ENCODE measurements at places on chromosomes 1 and 21. TPM values are rescaled to one million over a fixed set of nuclear protein-coding genes. Genes with fewer than 3 reads are reported as not detected.

The HES3 gene
- not detected for total RNA-seq

The GART gene
- total RNA-seq, result 51.3 TPM

The TDRD5 gene
- 0.10 TPM for total RNA-seq

The S100A16 gene
- 81.0 TPM for total RNA-seq

The PM20D1 gene
- total RNA-seq, result 0.67 TPM

The GNG4 gene
- 22.0 TPM for total RNA-seq

The MATN1 gene
- total RNA-seq, result 0.33 TPM

The SYT2 gene
- 5.5 TPM for total RNA-seq

The RYR2 gene
- total RNA-seq, result 10.2 TPM

The OR6K3 gene
- total RNA-seq, result not detected

The UBE2Q1 gene
- 66.5 TPM for total RNA-seq

The GJB5 gene
- not detected for total RNA-seq

The INAVA gene
- 3.9 TPM for total RNA-seq

The CA14 gene
- total RNA-seq, result 3.0 TPM

The CACNA1S gene
- not detected for total RNA-seq

DNA sequence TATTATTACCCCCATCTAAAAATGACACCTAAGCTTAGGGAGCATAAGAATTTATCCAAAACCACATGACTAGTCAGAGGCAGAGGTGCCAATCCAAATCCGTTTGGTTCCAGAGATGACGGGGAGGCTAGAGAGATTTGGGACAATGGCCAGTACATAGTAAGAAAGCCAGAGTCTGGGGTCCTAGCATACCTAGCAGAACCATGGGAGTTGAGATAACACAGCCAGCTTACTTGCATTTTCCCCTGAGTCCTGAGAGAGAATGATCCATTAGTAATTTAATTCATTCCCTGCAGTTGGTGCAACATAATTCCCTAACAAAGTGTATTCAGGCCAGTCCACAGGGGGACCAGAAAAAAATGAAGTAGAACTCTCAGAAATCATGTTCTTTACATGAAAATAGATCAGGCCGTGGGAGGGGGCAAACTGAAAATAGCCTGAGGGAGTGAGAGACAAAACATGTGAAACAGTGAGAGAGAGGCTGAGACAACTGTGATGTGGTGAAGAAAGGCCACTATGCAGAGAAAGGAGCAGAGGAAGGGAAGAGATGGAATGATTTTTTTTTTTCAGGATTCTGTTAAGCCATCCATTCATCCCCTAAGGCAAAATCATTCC is 243.3 kb downstream of the BRINP2 start:
- DNase-seq, result no peak
- H3K27ac ChIP-seq, result no peak overlapping the region
- no peaks in the 10 kb centered on the region for H3K4me1 ChIP-seq
- no peak overlapping the region for H3K4me3 ChIP-seq
- no peaks in the 10 kb centered on the region for H3K36me3 ChIP-seq
- no peaks in the 10 kb centered on the region for H3K27me3 ChIP-seq

- H3K4me1 ChIP-seq, result no peaks in the 10 kb centered on the region
- no peak for DNase-seq
- H3K4me3 ChIP-seq, result no peak overlapping the region
- H3K36me3 ChIP-seq, result no peaks in the 10 kb centered on the region
Observed at GRCh38 chr1:208857465-208857864, 613.3 kb upstream of the PLXNA2 start.

GRCh38 chr1:203296460-203297073 is 8.8 kb upstream of the BTG2 start:
- H3K27ac ChIP-seq, result no peak overlapping the region
- H3K36me3 ChIP-seq, result no peaks in the 10 kb centered on the region
- H3K4me3 ChIP-seq, result no peak overlapping the region
- peaks cover 6% of the 10 kb centered on the region for H3K4me1 ChIP-seq
- DNase-seq, result no peak

GRCh38 chr1:30684881-30685795 is 38.2 kb downstream of the MATN1 start:
- no peaks in the 10 kb centered on the region for H3K27me3 ChIP-seq
- H3K4me1 ChIP-seq, result no peaks in the 10 kb centered on the region
- H3K36me3 ChIP-seq, result no peaks in the 10 kb centered on the region
- H3K27ac ChIP-seq, result no peak overlapping the region
- no peak for DNase-seq

GRCh38 chr1:78090472-78091133 is 44.8 kb downstream of the GIPC2 start:
- no peaks in the 10 kb centered on the region for H3K36me3 ChIP-seq
- no peak overlapping the region for H3K4me3 ChIP-seq
- no peak overlapping the region for H3K27ac ChIP-seq
- no peak for DNase-seq

GRCh38 chr1:222090103-222090502 is 348.2 kb upstream of the DUSP10 start:
- no peaks in the 10 kb centered on the region for H3K4me1 ChIP-seq
- no peak overlapping the region for H3K4me3 ChIP-seq
- no peak for DNase-seq
- H3K27me3 ChIP-seq, result no peaks in the 10 kb centered on the region
- H3K36me3 ChIP-seq, result no peaks in the 10 kb centered on the region

- H3K36me3 ChIP-seq, result no peaks in the 10 kb centered on the region
- H3K27me3 ChIP-seq, result no peaks in the 10 kb centered on the region
- no peak for DNase-seq
Observed at GRCh38 chr1:156489935-156490293, 10.7 kb downstream of the MEF2D start.

GRCh38 chr1:12649971-12650421 is 6.1 kb downstream of the AADACL4 start:
- H3K36me3 ChIP-seq, result no peaks in the 10 kb centered on the region
- no peaks in the 10 kb centered on the region for H3K27me3 ChIP-seq
- H3K4me3 ChIP-seq, result no peak overlapping the region
- H3K27ac ChIP-seq, result no peak overlapping the region

DNA sequence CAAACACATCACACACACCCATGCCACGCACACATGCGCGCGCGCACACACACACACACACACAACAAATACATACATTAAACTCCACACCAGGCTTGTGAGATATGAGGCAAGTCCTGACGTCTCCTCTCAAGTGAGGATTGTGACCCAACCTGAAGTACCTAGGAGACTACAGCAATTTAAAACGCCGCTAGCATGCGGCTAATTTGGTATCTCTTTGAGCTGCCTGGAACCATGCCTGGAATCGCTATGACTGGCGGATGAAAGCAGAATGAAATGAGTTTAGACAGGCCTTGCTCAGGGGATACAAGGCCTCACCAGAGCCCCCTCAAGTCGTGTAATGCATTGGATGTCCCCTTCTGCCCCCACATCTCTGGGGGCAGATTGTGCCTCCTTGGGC is 1.6 kb upstream of the RAB7B start:
- H3K36me3 ChIP-seq, result no peaks in the 10 kb centered on the region
- H3K27me3 ChIP-seq, result no peaks in the 10 kb centered on the region
- H3K27ac ChIP-seq, result no peak overlapping the region

- no peaks in the 10 kb centered on the region for H3K27me3 ChIP-seq
- H3K4me3 ChIP-seq, result no peak overlapping the region
- no peak for DNase-seq
- H3K4me1 ChIP-seq, result peaks cover 2% of the 10 kb centered on the region
- no peak overlapping the region for H3K27ac ChIP-seq
- H3K36me3 ChIP-seq, result no peaks in the 10 kb centered on the region
Observed at GRCh38 chr1:35553851-35554250, 3.4 kb downstream of the KIAA0319L start.

DNA sequence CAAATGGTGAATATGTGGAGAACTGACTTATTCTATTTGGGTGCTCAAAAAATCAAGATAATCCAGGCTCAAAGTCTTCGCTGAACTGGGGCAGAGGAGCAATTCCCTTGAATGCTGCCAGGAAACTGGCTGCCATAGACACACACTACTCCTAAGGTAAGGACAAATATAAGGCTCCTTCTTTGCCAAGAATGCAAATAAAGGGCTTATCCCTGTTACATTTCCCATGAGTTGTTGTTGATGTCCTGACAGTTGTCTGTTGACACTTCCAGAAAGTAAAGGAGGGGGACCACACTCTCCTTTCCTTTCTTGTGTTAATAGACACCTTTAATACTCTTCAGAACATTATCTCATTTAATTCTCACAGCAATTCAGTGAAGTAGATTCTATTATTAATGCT is 212.2 kb upstream of the PTBP2 start:
- H3K4me1 ChIP-seq, result no peaks in the 10 kb centered on the region
- no peaks in the 10 kb centered on the region for H3K27me3 ChIP-seq
- no peak for DNase-seq
- no peak overlapping the region for H3K4me3 ChIP-seq

- H3K36me3 ChIP-seq, result no peaks in the 10 kb centered on the region
- H3K4me1 ChIP-seq, result peaks cover 16% of the 10 kb centered on the region
Observed at GRCh38 chr21:44301961-44302406, 2.1 kb downstream of the PFKL start.

- H3K4me1 ChIP-seq, result no peaks in the 10 kb centered on the region
- no peaks in the 10 kb centered on the region for H3K36me3 ChIP-seq
- H3K4me3 ChIP-seq, result no peak overlapping the region
- H3K27me3 ChIP-seq, result no peaks in the 10 kb centered on the region
- H3K27ac ChIP-seq, result no peak overlapping the region
- no peak for DNase-seq
Observed at GRCh38 chr1:218677026-218677425, 331.9 kb downstream of the TGFB2 start.

DNA sequence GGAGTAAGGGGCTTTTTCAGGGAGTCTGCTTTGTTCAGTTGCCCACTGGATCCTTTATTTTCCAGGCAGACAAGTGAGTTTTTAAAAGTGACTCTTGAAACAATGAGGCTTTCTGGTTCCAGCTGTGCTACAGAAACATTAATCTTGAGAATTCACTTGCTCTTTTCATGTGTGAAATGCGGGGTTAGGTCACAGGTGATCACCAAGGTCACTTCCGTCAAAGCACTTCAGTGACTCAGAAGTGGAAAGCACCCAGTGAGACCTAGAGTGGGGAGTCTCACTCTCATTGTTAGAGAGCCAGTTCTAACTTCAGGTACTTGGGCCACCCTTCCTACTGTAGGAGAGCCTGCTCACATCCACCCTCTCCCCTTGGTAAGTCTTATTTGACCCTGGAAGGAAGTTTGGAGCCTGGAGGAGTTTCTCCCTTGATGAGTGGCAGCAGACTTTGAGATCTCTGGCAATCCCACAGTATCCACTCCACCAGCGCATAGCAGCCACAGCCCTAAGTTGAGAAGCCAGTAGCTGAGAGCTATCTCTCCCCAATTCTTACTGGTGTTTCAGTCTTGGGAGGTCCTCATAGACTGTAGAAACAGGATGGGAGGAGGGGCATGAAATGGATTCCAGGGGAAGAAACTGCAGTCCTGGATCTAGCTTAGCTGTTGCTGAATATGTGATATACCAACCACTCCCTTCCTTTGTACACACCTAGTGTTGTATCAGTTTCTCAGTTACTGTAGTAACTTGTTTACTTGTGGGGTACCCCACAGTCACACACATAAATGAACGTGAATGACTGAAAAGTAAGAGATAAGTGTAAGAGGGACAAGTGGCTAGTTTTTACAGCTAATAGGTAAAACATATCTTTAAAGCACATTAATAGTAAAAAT is 3.1 kb downstream of the TACSTD2 start:
- no peak overlapping the region for H3K4me3 ChIP-seq
- no peaks in the 10 kb centered on the region for H3K36me3 ChIP-seq
- H3K27ac ChIP-seq, result no peak overlapping the region
- no peaks in the 10 kb centered on the region for H3K27me3 ChIP-seq

DNA sequence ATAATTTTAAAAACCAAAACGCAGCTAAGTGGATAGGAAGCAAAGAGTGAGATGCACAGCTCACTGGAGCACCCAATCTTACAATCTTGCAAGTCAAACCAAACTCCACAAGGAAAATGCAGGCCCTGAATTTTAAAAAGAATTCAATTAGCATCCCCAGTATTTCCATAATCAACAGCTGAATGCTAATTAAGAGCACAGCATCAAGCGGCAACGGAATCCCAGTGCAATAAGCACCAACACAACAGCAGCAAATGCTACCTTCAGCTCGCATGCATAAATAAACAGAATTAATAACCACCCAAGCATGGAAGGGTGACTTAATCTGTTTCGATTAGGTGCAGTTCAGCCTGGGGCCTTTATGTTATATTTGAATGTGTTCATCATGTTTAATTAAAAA is 142.9 kb downstream of the SLC45A1 start:
- H3K4me3 ChIP-seq, result no peak overlapping the region
- no peak overlapping the region for H3K27ac ChIP-seq
- no peaks in the 10 kb centered on the region for H3K36me3 ChIP-seq
- H3K4me1 ChIP-seq, result peaks cover 24% of the 10 kb centered on the region

GRCh38 chr1:8004113-8004802 is 21.9 kb downstream of the ERRFI1 start:
- no peak overlapping the region for H3K27ac ChIP-seq
- H3K27me3 ChIP-seq, result no peaks in the 10 kb centered on the region
- H3K4me3 ChIP-seq, result peak overlapping the region; percentile 7
- DNase-seq, result no peak
- peaks cover 22% of the 10 kb centered on the region for H3K4me1 ChIP-seq
- H3K36me3 ChIP-seq, result no peaks in the 10 kb centered on the region

GRCh38 chr1:9376430-9376829 is 83.7 kb downstream of the SPSB1 start:
- H3K4me1 ChIP-seq, result peaks cover 45% of the 10 kb centered on the region
- DNase-seq, result no peak
- H3K27me3 ChIP-seq, result no peaks in the 10 kb centered on the region
- H3K36me3 ChIP-seq, result no peaks in the 10 kb centered on the region
- peak overlapping the region; percentile 62 for H3K27ac ChIP-seq

DNA sequence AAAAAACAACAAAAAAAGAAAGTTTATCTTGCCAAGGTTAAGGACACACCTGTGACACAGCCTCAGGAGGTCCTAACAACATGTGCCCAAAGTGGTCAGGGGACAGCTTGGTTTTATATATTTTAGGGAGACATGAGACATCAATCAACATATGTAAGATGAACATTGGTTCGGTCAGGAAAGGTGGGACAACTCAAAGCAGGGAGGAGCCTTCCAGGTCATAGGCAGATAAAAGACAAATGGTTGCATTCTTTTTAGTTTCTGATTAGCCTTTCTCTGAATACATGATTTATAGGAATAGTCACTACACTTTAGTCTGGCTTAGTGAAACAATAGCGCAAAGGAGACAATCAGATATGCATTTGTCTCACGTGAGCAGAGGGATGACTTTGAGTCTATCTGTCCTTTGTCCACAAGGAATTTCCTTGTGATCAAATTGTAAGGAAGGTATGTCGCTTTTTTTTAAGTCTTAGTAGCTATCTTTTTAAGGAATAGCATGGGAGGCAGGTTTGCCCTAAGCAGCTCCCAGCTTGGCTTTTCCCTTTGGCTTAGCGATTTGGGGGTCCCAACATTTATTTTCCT is 23.3 kb upstream of the OVAAL start:
- H3K4me3 ChIP-seq, result no peak overlapping the region
- no peaks in the 10 kb centered on the region for H3K36me3 ChIP-seq
- H3K4me1 ChIP-seq, result no peaks in the 10 kb centered on the region
- DNase-seq, result no peak
- H3K27me3 ChIP-seq, result no peaks in the 10 kb centered on the region
- H3K27ac ChIP-seq, result no peak overlapping the region

GRCh38 chr1:201656311-201657032 is 117.5 kb downstream of the NAV1 start:
- H3K36me3 ChIP-seq, result no peaks in the 10 kb centered on the region
- no peak overlapping the region for H3K27ac ChIP-seq
- peaks cover 2% of the 10 kb centered on the region for H3K4me1 ChIP-seq
- H3K4me3 ChIP-seq, result no peak overlapping the region
- DNase-seq, result no peak

- no peak overlapping the region for H3K27ac ChIP-seq
Observed at GRCh38 chr1:103002005-103002404, 106.3 kb downstream of the COL11A1 start.
